ENCODE measurements at places on chromosomes 1 and 21.
A peak's percentile ranks its signal among the peaks of the same experiment; 100 is the strongest.

GRCh38 chr1:31058012-31058411 is 7.5 kb downstream of the PUM1 start:
- no peak for DNase-seq

DNA sequence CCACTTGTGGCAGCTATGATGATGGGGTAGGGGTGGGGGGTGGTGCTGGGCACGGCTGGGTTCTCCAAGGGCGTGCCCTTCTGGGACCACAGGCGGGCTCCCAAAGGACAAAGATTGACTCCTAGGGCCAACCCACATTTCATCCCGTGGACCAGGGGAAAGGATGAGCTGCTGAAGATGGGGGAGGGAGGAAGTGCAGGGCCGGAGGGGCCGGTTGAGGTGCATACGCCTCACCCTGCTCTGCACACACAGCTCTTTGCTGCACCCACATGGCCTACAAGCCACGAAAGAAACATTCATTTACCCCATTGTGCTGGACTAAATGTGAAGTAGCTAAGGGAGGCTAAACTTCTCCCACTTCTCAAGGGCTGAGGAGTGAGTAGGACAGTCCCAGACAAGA is 34.2 kb upstream of the GNPAT start:
- no peak for DNase-seq

DNA sequence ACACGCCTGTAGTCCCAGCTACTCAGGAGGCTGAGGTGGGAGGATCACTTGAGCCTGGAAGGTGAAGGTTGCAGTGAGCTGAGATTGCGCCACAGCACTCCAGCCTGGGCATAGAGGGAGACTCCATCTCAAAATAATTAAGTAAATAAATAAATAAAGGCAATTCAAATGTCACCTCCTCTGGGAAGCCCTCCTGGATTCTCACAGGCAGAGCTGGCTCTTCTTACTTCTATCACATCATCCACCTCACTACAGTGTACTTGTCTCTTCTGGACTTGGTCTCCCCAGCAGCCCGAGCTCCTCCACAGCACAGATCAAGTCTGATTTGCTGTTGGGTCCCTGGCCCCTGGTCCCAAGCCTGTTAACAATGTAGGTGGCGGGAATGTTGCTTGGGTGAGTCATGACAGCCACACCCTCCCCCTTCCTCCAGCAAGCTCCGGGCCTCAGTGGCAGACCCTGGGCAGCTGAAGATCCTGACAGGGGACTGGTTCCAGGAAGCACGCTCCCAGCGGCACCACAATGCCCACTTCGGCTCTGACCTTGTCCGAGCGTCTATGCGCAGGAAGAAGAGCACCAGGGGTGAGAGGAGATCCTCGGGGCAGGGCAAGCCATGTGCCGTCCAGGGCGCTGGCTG is 5.3 kb downstream of the SYTL1 start:
- no peak for DNase-seq

DNA sequence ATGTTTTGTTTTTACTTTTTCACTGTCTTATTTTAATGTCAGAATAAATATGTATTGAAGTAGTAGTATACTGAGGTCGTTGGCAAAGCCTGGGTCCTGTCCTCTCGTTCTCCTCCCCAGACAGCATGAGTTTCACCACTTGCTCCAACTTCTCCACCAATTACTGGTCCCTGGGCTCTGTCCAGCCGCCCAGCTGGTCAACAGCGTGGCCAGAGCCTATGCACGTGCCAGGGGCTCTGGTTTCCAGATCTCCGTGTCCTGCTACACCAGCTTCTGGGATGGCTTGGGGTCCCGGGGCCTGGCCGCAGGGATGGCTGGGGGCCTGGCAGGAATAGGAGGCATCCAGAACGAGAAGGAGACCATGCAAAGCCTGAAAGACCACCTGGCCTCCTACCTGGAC is 19.3 kb downstream of the PTPN14 start:
- DNase-seq, result no peak

DNA sequence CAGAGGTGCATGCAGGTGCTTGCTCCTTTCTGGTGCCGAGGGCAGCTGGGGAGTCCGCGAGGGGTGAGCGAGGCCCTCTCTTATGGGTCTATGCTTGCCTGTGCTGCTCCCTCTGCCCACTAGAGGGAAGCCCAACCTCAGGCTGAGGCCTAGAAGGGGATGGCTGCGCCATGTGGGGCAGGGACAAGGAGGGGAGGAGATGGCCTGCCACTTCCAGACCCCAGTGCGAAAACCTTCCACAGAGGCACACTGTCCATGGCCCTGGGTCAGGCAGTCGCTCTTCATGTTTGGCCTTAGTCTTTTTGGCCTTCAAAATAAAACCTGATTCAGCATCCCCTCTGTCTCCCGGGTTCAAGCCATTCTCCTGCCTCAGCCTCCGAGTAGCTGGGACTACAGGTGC is 14.0 kb downstream of the RHBG start:
- no peak for DNase-seq

- DNase-seq, result peak; percentile 71
These were observed 69.2 kb downstream of the MORN1 start for GRCh38 chr1:2322065-2322571.

DNA sequence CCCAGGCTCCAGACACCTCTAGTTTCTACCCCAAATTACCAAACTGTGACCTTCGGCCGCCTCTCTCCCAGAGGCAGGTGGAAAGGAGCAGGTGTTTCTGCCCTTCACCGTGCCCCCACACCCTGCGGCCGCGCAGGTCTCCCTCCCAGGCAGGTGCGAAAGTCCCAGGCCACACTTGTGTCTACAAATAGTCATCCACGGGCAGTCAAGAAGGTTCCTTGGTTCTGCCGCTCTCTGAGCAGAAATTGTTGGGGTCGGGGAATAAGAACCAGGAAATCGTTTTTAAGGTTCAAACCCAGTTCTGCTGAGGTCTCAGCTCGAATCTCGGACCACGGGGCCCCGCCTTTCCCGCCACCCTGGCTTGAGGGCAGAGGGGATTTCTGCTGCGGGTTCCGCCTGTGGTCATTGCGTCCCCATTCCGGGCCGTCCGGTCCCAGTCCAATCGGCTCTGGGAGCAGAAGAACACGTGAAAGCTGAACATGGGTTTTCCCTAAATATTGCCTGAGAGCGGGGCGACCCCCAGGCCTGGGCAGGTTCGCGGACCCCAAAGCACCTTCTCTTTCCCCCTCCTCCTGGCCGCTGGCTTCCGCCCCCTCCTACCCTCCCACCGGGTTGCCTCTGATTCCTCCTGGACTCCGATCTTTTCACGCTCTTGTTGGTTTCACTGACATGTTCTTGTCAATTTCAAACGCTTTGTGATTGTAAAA is 1.2 kb upstream of the ATF3 start:
- no peak for DNase-seq

DNA sequence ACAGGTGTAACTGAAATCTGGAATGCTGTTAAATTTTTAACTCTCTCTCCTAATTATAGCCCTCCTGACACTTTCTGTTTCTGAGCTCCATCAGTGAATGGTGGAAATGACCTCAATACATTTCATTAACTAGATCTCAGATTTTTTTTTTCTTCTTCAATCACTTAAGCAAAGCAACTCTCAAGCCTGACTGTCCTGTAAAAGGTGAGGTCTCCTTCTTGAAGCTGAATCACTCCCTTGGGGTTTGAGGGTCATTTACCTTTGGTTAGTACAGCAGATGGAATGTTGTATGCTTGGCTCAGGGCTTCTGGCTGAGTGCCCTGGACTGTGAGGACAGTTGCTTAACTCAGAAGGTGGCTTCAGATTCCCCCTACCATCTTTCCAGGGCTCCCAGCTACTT is 518.7 kb downstream of the PTPRC start:
- no peak for DNase-seq

GRCh38 chr1:108749081-108749480 is 2.6 kb downstream of the STXBP3 start:
- no peak for DNase-seq

DNA sequence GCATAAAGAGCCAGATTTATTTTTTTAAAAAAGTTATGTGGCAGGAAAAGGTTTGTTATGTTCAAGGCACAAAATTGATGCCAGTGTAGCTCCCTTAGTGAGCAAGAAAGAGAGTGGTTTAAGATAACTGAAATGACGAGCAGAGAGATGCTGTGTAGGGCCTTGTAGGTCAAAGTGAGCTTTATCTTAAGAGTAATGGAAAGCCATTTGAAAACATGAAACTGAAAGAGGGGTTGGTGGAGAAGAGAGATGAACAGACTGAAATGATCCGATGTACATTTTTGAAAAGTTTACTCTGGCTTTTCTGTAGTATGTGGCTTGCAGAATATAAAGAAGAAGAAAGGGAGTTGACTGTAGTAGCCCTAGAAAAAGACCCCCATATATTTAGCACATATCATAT is 383.6 kb downstream of the PLA2G4A start:
- no peak for DNase-seq

- DNase-seq, result no peak
These were observed 10.1 kb downstream of the ZNF644 start for GRCh38 chr1:91011726-91012125.
